ENCODE measurements at places on chromosomes 7 and 10.

DNA sequence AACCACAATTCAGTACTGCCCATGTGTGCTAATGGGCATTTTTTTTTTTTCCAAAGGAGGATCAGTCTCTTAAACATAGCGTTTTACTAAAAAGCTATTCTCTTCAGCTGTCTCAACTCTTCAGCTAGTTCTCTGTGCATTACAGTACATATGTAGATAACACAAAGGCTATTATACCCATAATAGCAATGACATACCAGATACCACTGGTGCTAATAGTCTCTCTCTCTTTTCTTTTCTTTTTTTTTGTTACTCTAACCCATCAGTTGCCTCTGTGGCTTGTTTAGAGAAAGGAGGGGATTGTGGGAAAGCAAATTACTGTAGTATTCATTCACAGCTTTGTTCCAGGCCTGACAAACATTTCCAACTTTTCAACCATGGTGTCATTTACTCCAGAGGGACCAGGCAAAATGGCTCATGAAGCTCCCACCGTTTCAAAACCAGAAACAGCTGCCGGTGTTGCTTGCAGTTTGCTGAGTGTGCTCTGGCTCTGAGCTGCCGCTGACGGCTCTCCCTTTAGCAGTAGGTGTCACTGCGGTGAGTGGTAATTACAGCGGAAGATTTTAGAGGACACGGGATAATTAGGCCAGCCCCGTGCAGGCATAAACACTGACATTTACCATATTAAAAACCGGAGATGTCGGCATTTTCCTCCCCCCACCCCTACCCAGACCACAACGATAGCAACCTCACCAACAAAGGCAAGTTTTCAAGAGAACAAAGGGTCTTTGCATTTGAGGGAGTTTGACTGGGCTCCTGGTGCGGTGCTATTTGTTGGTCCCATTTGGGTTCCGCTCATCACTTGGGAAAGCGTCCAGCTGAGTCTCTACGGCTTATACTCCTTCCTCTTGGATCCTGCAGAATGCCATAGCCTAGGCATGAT, 1005.5 kb downstream of the KCNMA1 start:
- DNase-seq = no peak

- no peak for DNase-seq
Observed at GRCh38 chr7:143172354-143172753, 10.9 kb upstream of the TAS2R39 start.

DNA sequence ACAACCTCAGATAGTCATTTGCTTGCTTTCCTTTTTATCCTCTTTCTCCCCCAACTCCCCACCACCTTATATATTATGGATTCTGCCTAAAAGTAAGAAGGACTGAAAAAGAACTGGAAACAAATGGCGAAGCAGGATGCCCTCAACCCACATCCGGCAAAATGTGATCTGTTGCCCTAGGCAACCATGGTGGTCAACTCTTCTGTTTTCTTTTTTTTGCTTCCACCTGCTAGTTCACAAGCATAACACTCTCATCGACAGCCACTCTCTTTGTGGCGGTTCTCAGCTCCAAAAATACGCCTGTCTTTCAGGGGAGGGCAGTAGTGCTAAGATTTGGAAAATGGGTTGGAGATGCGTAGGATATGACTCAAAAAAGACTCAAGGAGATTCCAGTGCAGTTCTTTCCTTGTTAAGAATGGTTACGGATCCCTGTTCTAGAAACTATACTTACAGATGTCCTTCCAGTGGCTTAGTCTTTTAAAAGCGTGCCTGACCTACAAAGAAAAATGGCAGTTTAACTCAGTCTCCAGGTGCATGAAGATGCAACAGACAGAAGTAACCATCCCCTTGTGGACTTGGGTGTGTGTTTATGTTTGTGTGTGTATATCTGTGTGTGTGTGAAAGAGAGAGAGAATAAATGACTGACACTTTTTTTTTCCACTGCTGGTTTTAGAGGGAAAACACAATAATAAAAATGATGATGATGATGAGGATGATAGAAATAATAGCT, 10.7 kb downstream of the APBB1IP start:
- no peak for DNase-seq

GRCh38 chr7:110017405-110017804, 1073.5 kb upstream of the LRRN3 start:
- no peak for DNase-seq

DNA sequence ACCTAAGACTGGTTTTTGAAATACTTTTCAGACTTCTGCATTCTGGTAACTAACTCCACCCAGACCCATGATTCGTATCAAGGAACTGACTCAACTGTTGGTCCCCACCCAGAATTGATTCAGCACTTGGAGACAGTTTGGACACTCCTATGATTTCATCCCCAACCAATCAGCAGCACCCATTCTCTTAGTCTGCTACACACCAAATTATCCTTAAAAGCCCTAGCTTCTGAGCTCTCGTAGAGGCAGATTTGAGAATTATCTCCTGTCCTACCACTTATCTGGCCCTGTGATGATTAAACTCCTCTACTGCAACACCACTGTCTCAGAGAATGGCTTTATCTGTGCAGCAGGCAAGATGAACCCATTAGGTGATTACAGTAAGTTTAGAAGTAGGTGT, 7.7 kb upstream of the GSTO1 start:
- no peak for DNase-seq

GRCh38 chr7:99860281-99861127, 16.3 kb downstream of the OR2AE1 start:
- no peak for DNase-seq

GRCh38 chr7:42022056-42022455, 215.0 kb downstream of the GLI3 start:
- no peak for DNase-seq
